Activated CD4-positive, CD25-positive, alpha-beta regulatory T cell treated with anti-CD3 and anti-CD28 coated beads, Interleukin-2, amount 50 U/mL, for 24 hours (primary cell): ENCODE measurements at places on chromosomes 4 and X.

- no peak for ATAC-seq
Observed at GRCh38 chr4:90025248-90025647, 101.9 kb upstream of the CCSER1 start.

DNA sequence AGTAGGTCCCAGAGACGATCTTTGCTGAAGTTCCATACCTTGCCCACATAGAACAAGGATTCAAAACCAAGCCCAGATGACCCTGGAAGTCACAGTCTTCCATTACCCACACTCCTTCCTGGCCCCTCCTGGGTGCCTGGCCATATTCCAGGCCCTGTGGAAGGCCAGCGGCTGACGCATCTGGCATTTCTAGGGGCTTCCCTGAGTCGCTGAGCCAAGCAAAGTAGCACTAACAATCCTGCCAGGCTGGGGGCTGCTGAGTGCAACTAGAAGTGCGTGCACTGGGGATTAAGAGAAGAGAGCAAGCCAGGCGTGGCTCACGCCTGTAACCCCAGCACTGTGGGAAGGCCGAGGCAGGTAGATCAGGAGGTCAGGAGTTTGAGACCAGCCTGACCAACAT lies 175.2 kb upstream of the CPEB2 start:
- no peak for ATAC-seq

GRCh38 chr4:129218897-129219296 lies 122.9 kb downstream of the C4orf33 start:
- no peak for ATAC-seq

GRCh38 chr4:176205299-176205698 lies 9.9 kb upstream of the SPATA4 start:
- ATAC-seq, result no peak

DNA sequence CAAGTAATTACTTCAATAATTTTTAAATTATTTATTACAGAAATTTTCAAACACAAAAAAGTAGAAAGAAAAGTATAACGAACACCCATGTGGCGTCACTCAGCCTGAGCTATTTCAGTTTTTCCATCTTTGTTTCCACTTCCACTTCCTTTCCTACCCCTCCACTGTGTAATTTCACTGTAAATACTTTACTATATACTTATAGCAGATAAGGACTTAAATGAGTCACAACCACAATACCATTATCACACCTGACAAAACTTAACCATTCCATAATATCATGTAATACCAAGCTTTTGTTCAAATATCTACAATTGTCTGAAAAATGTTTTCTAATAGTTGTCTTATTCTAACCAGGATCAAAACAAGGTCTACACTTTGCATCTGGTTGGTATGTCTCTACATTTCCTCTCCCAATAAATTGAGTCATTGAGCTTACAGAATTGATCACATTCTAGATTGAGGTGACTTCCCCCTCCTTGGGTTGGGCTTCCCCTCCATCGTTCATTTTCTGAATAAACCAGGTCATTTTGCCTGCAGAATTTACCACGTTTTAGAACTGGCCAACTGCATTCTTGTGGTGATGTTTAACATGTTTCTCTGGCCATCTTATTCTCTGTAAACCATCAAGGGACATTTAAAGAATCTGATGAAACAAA lies 48.7 kb downstream of the ATP10D start:
- ATAC-seq, result peak; percentile 51

DNA sequence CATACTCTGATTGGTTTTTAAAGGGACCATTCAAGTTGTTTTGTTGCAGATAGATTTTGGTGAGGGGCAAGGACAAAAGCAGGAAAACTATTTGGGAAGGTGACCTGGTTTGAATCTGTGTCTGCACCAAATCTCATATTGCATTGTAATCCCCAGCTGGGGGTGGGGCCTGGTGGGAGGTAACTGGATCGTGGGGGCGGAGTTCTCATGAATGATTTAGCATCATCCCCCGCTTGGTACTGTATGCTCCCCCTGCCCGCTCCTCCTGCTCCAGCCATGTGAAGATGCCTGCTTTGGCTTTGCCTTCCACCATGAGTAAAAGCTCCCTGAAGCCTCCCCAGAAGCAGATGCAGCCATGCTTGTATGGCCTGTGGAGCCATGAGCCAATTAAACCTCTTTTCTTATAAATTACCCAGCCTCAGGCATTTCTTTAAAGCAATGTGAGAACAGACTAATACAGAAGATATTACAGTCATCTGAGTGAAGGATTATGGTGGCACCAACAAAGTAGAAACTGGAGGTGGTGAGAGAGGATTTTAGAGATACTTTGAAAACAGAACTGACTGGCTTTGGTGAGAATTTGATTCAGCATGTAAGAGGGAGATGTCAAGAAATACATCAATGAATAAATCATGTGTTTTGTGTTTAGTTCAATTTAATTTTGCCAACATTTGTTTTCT lies 14.4 kb downstream of the IL21 start:
- ATAC-seq, result no peak

DNA sequence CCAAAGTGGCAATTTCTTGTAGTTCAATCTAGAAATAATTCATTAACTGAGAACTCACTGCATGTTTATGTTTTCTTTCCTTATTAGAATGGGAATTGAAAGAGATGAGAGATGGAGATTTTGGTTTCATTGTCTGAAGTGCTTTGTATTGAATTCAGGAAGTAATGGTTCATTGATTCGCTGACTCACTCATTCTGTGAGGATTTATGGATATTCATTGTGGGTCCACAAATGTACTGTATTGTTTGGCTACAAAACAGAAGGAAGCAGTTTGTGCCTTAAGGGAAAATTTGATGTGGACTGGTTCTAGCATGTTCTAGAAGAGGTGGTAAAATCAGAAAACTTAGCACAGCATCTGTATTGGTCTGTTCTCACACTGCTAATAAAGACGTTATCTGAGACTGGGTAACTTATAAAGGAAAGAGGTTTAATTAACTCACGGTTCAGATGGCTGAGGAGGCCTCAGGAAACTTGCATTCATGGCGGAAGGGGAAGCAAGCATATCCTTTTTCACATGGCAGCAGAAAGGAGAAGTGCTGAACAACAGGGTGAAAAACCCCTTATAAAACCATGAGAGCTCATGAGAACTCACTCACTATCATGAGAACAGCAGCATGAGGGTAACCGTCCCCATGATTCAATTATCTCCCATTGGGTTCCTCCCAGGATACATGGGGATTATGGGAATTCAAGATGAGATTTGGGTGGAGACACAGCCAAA lies 132.3 kb upstream of the VCX3A start:
- ATAC-seq, result no peak

GRCh38 chr4:53714236-53715140 lies 123.2 kb upstream of the LNX1 start:
- no peak for ATAC-seq
